ENCODE measurements at places on chromosomes 1 and 21. TPM values are rescaled to one million over a fixed set of nuclear protein-coding genes. Genes with fewer than 3 reads are reported as not detected.
A peak's percentile ranks its signal among the peaks of the same experiment; 100 is the strongest.

DNA sequence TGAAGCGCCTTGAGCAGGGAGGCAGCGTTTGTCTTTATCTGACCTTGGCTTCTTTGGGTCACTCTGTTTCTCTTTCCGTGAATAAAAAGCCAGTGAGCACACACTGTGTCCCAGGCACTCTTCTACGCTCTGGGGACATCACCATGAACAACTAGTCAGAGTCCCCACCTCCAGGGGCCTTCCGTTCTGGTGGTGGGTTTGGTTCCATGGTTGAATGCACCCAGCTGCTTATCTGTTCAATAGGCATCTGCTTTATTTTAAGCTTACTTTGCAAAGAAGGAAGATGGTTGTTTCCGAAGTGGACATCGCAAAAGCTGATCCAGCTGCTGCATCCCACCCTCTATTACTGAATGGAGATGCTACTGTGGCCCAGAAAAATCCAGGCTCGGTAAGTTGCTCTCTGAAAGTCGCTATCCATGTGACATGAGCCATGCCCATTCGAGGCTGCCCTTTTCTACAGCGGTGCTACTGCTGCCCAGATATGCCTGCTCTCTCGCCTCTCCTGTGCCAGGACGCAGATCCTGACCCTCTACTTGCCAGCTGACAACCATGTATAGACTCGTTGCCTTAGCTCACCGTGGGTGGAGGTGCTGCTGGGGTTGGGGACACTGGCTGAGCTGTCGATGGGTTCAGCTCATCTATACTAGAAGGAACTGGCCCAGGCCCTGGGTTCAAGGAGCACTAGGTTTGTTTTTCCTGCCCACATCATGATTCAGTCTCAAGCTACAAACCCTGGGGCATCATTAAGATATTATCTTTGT lies 5.9 kb downstream of the MX1 start:
- peaks cover 64% of the 10 kb centered on the region for H3K36me3 ChIP-seq
- no peaks in the 10 kb centered on the region for H3K27me3 ChIP-seq
- H3K4me1 ChIP-seq = peaks cover 1% of the 10 kb centered on the region
- no peak overlapping the region for H3K4me3 ChIP-seq

Gene ZNF648
- total RNA-seq = not detected

Gene SPTA1
- total RNA-seq = not detected

DNA sequence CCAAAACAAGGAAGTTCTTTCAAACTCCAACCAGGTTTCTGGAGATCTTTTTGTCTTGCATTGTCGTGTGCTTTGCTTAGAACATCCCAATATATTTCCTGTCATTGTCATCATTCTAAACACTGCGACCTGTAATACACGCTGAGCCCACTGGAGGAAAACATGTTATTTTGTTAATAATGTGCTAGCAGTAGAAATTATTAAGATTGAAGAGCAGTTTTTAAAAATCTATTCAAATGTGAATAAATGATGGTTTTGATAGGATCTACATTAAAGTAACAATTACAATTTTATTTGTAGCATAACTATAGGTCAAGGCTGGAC lies 268.5 kb downstream of the PTPRC start:
- H3K27me3 ChIP-seq = no peaks in the 10 kb centered on the region
- no peaks in the 10 kb centered on the region for H3K4me1 ChIP-seq
- no peak overlapping the region for H3K4me3 ChIP-seq
- no peak overlapping the region for H3K27ac ChIP-seq
- no peaks in the 10 kb centered on the region for H3K36me3 ChIP-seq
- DNase-seq = no peak

Gene OPRD1
- under 0.01 TPM for total RNA-seq

Gene EXO1
- total RNA-seq = not detected

Gene MAD2L2
- 29.9 TPM for total RNA-seq

- H3K27ac ChIP-seq = peak overlapping the region; percentile 21
- no peak for DNase-seq
- H3K36me3 ChIP-seq = no peaks in the 10 kb centered on the region
- H3K27me3 ChIP-seq = no peaks in the 10 kb centered on the region
- peaks cover 60% of the 10 kb centered on the region for H3K4me1 ChIP-seq
- H3K4me3 ChIP-seq = no peak overlapping the region
Observed at GRCh38 chr1:219185486-219186117, 11.9 kb downstream of the LYPLAL1 start.

Gene SYPL2
- 4.3 TPM for total RNA-seq

DNA sequence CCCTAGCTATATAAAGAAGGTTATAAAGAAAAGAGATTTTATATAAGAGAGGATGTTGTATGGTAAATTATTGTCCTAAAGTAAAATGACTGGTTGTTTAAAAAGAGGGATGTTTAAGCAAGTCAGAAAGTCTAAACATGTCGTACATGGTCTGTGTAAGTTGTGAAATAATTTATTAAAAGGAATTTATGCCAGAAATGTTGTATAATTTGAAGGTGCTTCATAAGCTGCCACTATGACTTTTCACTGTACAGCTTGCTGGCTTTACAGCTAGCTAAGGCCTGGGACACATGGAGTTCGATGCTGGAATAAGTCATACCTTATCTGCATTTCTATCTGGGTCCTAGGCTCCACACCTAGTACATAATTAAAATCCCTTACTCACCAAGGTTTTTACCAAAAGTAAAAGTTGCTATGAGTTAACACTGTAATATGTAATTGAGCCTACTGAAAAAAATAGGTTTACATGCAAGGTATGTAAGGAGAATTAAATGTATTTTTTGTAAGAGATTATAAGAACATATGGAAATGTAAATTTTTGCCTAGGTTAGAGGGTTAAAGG lies 59.0 kb upstream of the EDEM3 start:
- no peak overlapping the region for H3K4me3 ChIP-seq
- DNase-seq = no peak
- H3K36me3 ChIP-seq = no peaks in the 10 kb centered on the region
- peak overlapping the region; percentile 70 for H3K27ac ChIP-seq

Gene TMEM82
- total RNA-seq = not detected

DNA sequence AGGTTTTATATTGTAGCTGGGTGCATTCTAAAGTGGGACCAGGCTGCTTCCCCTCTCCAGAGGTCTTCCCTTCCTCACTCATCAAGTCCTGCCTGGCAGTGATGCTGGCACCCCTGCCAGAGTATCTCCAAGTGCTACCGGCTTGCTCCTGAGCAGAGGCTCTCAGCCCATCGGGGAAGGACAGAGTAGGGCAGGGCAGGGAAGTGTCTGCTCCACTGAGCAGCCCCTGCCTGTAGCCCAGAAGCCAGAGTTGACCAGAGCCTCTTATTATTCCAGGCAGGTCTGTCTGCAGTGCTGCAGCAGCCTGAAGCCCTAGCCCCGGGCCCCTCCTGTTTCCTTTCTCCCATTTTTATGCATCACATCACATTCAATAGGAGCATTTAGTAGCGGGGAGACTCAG lies 51.1 kb downstream of the ATP2B4 start:
- no peaks in the 10 kb centered on the region for H3K4me1 ChIP-seq
- no peak for DNase-seq
- H3K36me3 ChIP-seq = peaks cover 1% of the 10 kb centered on the region
- H3K27me3 ChIP-seq = no peaks in the 10 kb centered on the region

GRCh38 chr1:5691795-5692509 lies 300.3 kb downstream of the NPHP4 start:
- no peaks in the 10 kb centered on the region for H3K36me3 ChIP-seq
- DNase-seq = no peak
- H3K27ac ChIP-seq = no peak overlapping the region
- peaks cover 15% of the 10 kb centered on the region for H3K27me3 ChIP-seq
- H3K4me3 ChIP-seq = no peak overlapping the region
- H3K4me1 ChIP-seq = no peaks in the 10 kb centered on the region

Gene NPL
- 7.2 TPM for total RNA-seq

All from sigmoid colon (tissue), 7 donors.